ENCODE measurements at places on chromosomes 7 and 10.

- no peaks in the 10 kb centered on the region for H3K36me3 ChIP-seq
- DNase-seq, result no peak
- no peak overlapping the region for H3K4me3 ChIP-seq
- H3K4me1 ChIP-seq, result peaks cover 5% of the 10 kb centered on the region
Observed at GRCh38 chr10:87546971-87547413, 42.3 kb downstream of the MINPP1 start.

DNA sequence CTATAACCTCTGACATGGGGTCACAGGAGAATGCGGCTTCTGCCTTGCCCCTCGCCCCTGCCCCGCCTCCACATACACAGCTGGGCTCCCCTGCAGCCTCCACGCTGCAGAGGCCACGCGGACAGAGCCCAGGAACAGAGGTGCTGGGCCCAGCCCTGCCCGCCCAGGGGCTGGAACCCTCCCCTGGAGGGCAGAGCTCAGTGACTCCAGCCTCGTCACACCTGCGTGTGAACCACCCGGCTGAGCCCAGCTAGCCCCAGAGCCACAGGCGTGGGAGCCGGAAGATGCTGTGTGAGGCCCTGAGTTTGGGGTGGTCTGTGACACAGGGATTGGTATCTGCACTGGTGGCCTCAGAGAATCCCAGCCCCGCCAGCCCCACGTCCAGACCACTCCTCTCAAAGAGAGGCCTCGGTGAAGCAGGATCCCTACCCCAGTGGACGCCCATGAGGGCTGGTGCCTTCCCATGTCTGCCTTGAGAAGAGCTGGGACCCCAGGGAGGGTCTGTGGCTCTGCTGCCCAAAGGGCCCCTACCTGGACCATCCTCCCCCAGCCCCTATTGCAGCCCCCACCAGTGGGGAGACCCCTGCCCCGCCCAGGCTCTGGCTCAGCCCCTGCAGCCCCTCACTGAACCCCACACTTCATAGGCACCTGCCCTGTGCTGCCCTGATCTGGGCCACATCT, 8.1 kb upstream of the ADAP1 start:
- H3K4me3 ChIP-seq, result no peak overlapping the region
- no peak overlapping the region for H3K27ac ChIP-seq
- no peaks in the 10 kb centered on the region for H3K27me3 ChIP-seq
- H3K4me1 ChIP-seq, result no peaks in the 10 kb centered on the region
- no peak for DNase-seq

- no peak overlapping the region for H3K27ac ChIP-seq
- H3K27me3 ChIP-seq, result no peaks in the 10 kb centered on the region
- no peak for DNase-seq
- no peaks in the 10 kb centered on the region for H3K36me3 ChIP-seq
Observed at GRCh38 chr10:113518816-113519591, 33.8 kb upstream of the HABP2 start.

GRCh38 chr7:150992833-150993302, 2.1 kb downstream of the NOS3 start:
- H3K27me3 ChIP-seq, result no peaks in the 10 kb centered on the region
- DNase-seq, result peak; percentile 87
- no peaks in the 10 kb centered on the region for H3K4me1 ChIP-seq
- H3K27ac ChIP-seq, result no peak overlapping the region
- H3K4me3 ChIP-seq, result no peak overlapping the region

DNA sequence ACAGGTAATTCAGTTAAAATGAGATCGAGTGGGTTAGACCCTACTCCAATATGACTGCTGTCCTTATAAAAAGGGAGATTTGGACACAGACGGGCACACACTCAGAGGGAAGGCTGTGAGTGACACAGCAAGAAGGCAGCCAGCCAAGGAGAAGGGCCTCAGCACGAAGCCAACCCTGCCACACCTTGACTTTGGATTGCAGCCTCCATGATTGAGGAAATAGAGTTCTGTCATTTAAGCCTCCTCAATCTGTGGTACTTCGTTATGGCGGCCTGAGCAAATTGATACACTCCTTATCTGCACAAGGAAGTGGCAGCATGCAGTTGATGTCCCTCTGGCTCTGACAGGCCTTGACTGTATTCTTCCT, 43.8 kb downstream of the SH2D4B start:
- no peak overlapping the region for H3K27ac ChIP-seq
- no peaks in the 10 kb centered on the region for H3K27me3 ChIP-seq
- DNase-seq, result no peak
- H3K36me3 ChIP-seq, result no peaks in the 10 kb centered on the region
- no peak overlapping the region for H3K4me3 ChIP-seq

- H3K27ac ChIP-seq, result no peak overlapping the region
- H3K4me1 ChIP-seq, result no peaks in the 10 kb centered on the region
- DNase-seq, result peak; percentile 18
- no peaks in the 10 kb centered on the region for H3K27me3 ChIP-seq
- H3K4me3 ChIP-seq, result no peak overlapping the region
Observed at GRCh38 chr7:133702078-133702477, 425.1 kb upstream of the LRGUK start.

GRCh38 chr10:119555178-119555784, 12.8 kb upstream of the RGS10 start:
- no peak for DNase-seq
- H3K4me1 ChIP-seq, result no peaks in the 10 kb centered on the region
- no peak overlapping the region for H3K27ac ChIP-seq
- H3K36me3 ChIP-seq, result no peaks in the 10 kb centered on the region
- H3K27me3 ChIP-seq, result no peaks in the 10 kb centered on the region

DNA sequence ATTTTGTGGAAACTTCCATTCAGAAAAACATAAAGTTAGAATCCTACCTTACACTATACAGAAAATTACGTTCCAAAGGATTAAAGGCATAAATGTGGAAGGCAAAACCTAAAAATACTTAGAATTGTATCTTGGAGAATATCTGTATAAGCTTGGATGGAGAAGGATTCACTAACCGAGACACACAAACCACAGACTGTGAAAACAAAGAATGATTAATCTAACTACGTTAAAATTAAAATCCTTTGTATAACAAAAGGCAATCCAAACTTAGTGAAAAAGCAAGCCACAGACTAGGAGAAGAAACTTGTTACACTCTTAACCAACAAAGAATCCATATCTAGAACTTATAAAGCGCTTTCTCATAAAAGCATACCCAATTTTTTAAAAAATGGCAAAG, 678.8 kb downstream of the INHBA start:
- H3K27me3 ChIP-seq, result no peaks in the 10 kb centered on the region
- no peak for DNase-seq
- no peaks in the 10 kb centered on the region for H3K36me3 ChIP-seq

GRCh38 chr10:31146491-31147209, 115.0 kb upstream of the ZNF438 start:
- no peak overlapping the region for H3K27ac ChIP-seq
- H3K36me3 ChIP-seq, result no peaks in the 10 kb centered on the region
- no peak overlapping the region for H3K4me3 ChIP-seq
- H3K27me3 ChIP-seq, result no peaks in the 10 kb centered on the region
- DNase-seq, result peak; percentile 33
- no peaks in the 10 kb centered on the region for H3K4me1 ChIP-seq

GRCh38 chr10:84076047-84076388, 63.3 kb upstream of the GHITM start:
- peaks cover 3% of the 10 kb centered on the region for H3K4me1 ChIP-seq
- H3K27me3 ChIP-seq, result no peaks in the 10 kb centered on the region
- H3K27ac ChIP-seq, result no peak overlapping the region
- H3K4me3 ChIP-seq, result no peak overlapping the region
- no peaks in the 10 kb centered on the region for H3K36me3 ChIP-seq

- no peak overlapping the region for H3K4me3 ChIP-seq
- H3K27me3 ChIP-seq, result no peaks in the 10 kb centered on the region
- H3K4me1 ChIP-seq, result no peaks in the 10 kb centered on the region
- H3K27ac ChIP-seq, result no peak overlapping the region
Observed at GRCh38 chr10:124659380-124659779, 84.8 kb downstream of the FAM53B start.

All from mesendoderm (in vitro differentiated cells).